ENCODE measurements at places on chromosomes 6 and 20.
A peak's percentile ranks its signal among the peaks of the same experiment; 100 is the strongest.

GRCh38 chr6:54846857-54847674 lies 495 bp downstream of the FAM83B start:
- DNase-seq, result no peak

- no peak for DNase-seq
Measured at GRCh38 chr6:76275746-76276145, 203.3 kb upstream of the IMPG1 start.

- no peak for DNase-seq
Measured at GRCh38 chr6:47362857-47363461, 53.3 kb upstream of the TNFRSF21 start.

GRCh38 chr6:119533603-119534279 lies 184.2 kb upstream of the MAN1A1 start:
- DNase-seq, result no peak

DNA sequence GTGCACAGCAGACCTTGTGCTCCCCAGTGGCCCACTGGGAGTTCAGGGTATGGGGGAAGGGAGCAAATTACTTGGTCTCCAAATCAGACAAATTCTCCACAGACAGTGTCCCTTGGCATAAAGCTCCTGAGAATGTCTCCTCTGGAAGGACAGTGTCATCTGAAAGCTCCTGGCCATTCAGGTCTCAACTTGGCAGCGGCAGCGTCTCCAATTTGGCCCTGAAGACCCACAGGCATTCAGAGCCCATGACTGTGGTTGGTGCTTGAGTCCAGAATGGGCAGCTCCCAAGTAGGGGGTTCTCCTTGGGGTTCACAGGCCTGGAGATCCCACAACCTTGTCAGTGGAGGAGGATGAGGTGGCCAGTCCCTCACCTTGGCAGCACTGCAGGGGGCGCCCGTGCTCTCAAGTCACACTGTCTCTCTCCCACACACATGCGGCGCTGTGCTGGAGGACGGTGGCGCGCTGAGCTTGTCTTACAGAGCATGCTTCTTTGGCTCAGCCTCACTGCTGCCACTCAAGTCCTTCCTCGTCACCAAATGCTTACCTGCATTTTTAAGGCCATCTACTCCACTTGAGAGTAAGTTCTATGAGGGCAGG lies 20.7 kb downstream of the DYNLRB1 start:
- peak; percentile 25 for DNase-seq

DNA sequence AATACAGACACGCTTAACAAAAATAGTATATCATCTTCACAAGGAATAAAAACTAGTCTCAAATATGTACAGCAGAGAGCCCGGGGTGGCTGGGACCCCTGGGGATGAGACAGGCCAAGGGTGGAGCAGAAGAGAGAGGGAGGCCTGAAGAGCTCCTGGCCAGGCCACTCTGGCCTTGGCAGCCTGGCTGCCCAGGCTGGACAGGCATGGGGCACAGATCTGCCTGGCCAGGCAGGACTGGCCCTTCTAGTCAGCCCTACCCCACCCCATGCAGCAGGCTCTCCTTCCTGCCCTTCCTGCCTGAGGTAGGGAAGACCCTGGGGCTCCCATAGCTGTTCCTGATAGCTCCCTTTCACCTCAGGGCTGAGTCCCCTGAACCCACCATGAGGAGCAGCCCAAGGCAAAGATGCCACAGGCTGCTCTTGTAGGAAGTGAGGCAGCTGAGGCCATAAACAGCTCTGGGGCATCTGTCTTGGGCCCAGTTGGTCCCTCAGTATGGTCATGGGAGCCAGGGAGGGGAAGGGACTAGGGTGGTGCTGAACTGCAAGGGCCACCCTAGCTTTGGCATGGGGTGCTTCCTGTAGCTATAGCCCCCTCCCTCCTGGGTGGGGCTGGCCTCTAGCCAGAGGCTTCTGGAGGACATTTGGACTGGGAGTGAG lies 27.1 kb downstream of the COX4I2 start:
- no peak for DNase-seq

GRCh38 chr6:109595998-109596397 lies 95.0 kb downstream of the AK9 start:
- no peak for DNase-seq

- no peak for DNase-seq
Measured at GRCh38 chr20:8829256-8829655, 239.6 kb upstream of the PLCB4 start.

- DNase-seq, result no peak
Measured at GRCh38 chr6:134217105-134217797, 100.7 kb downstream of the SGK1 start.

- DNase-seq, result peak; percentile 34
Measured at GRCh38 chr6:112562301-112563231, 215.4 kb downstream of the RFPL4B start.

- DNase-seq, result no peak
Measured at GRCh38 chr6:158911746-158912480, 88.1 kb downstream of the RSPH3 start.

DNA sequence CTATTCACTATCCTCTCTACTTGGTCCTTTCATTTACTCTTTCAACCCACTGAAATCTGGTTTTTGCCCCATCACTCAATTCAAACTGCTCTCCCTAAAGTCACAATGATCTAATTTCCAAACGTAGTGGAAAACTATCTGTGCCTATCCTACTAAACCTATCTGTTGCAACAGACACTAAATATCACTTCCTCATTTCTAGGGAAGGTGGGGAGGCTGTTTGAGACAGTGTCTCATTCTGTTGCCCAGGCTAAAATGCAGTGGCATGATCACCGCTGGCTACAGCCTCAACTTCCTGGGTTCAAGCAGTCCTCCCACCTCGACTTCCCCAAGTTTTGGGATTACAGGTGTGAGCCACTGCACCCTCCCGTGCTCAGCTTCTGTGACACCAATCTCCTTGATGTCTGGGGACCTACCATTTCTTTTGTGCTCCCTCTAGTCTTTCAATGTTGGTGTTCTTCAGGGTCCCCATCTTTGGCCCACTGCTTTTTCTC lies 8.8 kb downstream of the RANBP9 start:
- no peak for DNase-seq

DNA sequence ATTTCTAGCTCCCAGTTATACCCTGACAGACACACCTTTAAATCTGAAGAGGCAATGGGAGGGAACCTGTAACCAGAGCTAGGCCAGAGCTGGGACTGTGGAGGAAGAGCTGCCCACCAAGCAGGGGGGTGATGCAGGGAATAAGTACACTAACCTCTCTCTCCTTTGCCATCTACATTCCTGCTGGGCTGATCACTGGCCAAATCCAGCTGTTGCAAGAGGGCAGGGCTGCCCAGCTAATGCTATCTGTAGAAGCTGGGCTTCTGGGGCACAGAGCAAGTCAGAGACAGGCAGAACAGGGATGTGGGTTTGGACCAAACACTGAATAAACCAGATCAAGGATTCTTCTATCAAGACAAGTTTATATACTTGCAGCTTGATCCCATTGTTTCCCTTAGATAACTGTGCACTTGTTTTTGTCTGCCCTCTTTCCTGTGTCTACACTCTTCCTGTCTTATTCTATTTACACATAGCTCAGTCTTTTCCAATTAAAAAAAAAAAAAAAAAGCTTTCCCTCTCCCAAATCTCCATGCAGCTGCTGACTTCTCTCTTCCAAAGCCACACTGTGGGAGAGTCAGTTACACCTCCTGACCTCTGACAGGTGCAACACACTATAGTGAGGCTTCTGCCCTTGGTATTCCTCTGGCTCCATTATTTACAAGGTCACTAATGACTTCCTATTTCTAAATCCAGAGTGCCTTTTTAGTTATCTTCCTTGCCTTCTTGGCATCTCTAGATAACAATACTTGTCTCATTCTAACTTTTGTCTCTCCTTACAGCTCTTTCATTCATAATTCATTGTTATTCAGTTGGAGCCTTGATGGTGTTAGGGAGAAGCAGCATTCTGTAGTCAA lies 43.7 kb downstream of the TRIM38 start:
- DNase-seq, result no peak

- DNase-seq, result no peak
Measured at GRCh38 chr6:129645830-129646579, 64.0 kb downstream of the ARHGAP18 start.

DNA sequence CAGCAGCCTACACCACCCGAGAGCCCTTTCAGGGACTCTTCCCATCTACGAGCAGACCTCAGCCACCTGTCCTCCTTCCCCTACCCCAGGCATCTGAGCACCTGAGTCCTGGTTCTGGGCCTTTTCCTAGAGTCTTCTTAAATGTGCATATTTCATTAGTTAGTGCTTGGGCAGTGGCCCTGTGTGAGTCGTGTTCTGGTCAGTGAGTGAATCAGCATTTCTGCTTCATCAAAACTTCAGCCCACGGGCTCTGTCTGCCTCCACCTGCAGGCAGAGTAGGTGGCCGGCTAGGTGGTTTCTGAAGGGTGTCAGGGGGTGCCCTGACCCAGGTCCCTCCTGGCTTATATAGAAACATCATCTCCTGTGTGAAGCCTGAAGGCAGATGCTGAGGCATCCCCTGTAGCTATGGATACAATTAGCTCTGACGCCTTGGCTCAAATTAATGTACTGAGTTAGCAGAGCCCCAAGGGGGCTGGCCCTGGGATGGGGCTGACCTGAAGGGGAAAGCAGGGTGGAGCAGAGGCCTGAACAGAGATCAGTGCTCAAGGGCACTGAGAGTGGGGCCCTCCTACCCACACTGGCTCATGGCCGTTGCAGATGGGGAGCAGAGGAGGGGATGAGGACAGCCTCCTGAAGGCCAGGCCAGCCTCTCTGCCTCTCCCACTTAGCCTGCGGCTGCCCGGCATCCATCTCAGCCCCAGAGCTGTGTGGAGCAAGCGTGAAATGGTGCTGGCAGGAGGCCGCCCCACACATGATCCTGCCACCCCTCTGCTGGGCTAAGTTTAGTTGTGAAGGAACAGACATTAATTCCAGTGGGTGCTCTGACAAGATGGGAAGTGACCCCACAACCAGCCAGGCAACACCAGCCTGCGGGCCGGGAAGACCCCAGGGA lies 13.6 kb downstream of the IP6K3 start:
- no peak for DNase-seq

DNA sequence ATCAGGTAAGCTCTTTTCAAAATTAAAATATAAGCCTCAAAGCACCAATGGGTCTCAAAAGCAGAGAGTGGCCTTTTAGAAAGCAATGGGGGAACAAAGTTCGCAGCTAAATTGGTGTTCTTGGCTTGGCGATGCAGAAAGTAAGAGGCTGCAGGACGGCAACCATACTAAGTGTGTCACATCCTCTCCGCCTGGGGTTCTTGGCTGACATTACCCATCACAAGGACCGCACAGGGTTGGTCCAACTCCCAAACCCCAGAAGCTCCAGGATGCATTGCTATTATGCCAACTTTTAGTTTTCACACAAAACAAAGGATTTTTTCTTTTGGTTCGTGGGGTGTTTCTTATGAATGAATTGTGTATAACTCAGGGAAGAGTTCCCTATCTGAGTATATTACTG lies 124.8 kb downstream of the PRKN start:
- DNase-seq, result no peak

Data from NCI-H2227 treated with DMSO at 0.1 percent for 48 hours (cell line).